Stimulated activated CD4-positive, alpha-beta T cell treated with anti-CD3 and anti-CD28 coated beads, Interleukin-4, amount 100 ng/mL, for 1 hour (primary cell): ENCODE measurements at places on chromosomes 6 and 20.

GRCh38 chr20:57831326-57831992 is 121.6 kb upstream of the PMEPA1 start:
- no peak for DNase-seq

- DNase-seq, result no peak
Observed at GRCh38 chr6:76684875-76685274, 612.4 kb upstream of the IMPG1 start.

DNA sequence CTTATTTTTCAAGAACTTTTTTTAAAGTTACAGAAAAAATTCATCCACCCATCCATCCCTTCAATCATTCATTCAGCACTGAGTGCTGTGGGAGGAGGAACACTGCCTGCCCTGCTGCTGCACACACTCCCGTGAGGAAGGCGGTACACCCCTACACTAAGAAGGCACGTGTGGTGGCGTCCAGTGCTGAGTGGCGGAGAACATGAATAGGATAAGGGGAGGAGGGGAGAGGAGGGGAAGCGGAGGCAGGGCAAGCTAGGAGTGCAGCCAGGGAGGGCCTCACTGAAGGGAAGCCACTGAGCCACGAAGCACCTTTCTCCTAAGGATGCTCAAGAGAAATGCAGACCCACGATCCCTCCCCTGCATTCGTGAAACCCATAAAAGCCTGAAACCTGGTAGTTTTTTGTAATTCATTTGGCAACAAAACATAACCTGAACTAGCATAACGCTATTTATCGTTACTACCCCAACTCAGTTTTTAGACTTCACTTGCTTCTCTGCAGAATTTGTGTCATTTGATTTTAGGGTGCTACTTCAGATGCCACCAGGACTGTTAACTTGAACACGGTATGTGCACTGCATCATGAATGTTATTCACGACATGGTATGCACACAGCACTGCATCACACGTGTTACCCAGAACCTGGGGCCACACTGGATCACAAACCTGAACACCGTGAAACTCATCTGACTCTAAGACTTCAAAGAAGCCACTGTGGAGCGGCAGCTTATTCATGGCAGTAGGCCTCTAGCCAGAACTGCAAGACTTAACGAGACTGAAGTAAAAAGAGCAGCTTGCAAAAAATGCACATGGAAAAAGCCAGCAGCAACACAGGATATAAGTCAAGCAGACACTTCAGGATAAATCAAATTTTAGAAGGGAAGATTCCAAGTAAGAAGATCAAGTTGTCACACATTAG is 3.5 kb downstream of the RNASET2 start:
- peak; percentile 39 for DNase-seq

GRCh38 chr20:37072293-37073196 is 23.3 kb downstream of the RBL1 start:
- DNase-seq, result no peak

GRCh38 chr20:3672547-3673171 is 9.2 kb downstream of the ADAM33 start:
- DNase-seq, result no peak

DNA sequence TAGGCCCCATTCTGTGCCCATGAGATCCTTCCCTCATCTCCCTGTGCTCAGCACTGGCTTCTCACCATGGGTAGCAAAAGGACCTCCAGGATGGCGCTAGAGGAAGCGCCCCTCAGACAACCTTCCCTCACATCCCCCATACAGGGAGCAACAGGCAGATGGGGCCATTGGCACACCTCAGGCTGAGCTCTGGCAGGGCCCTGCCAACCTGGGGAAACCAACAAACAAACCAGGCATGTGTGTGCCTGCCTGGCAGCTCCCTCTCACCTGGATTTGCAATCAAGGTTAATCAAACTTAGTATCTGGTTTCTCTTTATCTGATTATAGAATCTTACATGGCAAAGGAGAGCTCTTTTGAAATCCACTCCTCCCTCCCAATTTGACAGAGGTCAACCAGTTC is 134.9 kb downstream of the SLC23A2 start:
- DNase-seq, result no peak

DNA sequence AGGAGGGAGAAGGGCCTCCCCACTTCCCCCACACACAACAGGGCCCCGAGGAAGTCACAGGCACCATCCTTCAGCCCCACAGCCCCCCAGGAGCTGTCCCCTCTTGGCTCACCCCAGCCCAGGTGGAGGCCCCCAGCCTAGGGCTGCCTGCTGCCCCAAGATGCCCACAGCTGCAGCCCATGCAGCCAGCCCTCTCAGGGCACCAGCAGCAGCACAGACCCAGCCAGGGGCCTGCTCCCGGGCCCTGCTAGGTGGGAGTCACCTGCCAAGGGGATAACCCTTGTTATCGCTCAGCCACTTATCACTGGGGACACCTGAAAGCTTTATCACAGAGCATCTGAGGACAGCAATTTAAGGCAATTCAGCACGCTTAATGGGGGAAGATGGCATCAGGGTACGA is 55.0 kb downstream of the GRM4 start:
- no peak for DNase-seq

GRCh38 chr6:148566664-148567350 is 180.0 kb upstream of the UST start:
- DNase-seq, result no peak

- DNase-seq, result no peak
Observed at GRCh38 chr6:146636481-146636880, 37.7 kb downstream of the ADGB start.

GRCh38 chr6:104301951-104302350 is 557.8 kb downstream of the HACE1 start:
- DNase-seq, result no peak

DNA sequence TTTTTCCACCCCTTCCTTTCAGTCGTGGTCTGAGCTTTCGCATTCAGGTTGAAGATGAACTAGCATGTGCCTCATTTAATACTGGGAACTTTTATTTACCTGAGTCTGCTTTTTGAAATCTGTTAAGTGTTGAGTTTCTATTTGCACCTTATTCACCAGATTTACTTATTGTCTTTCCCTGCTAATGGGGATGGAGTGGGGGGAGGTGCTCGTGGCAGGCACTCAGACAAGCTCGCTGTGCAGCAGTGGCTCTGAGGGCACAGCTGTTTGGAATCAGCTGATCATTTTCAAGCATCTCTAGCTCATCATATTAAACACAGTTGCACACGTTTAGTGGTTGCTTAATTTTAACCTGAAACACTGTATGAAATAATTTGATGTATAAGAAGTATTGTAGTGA is 35.6 kb downstream of the UTRN start:
- no peak for DNase-seq

DNA sequence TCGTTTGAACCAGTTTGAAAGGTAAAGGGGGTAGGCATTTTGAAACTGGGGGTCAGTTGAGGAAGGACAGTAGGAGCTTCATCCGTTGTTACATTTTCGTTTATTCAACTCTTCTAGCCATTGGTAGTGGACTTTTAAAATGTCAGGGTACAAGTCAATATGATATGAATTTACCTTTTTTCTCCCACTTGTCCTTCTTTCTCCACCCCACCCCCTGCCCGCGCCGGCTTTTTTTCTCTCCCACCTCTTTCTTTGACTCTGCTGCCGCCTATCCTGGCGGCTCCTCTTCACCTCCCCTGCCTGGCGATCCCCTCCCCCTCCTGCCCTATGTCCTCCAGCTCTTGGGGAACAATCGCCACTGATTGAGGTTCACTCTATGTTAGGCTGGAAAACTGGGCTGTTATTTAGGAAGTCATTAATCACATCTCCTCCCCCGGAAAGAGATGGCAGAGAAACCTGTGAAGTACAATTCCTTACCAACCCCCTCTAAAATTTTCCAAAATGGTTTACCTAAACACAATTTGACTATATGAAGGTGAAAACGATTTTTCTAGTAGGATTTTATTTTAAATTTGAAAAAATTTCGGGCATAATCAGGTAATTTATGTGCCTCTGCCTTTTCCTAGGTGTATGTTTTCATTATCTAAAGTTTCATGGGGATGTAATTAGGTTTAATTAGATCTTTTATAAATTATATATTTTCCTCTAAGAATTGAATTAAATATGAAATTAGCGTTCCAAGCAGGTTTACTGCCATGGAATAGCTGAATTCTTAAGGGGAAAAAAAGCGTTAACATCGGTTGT is 778 bp upstream of the LIN28B start:
- no peak for DNase-seq

- no peak for DNase-seq
Observed at GRCh38 chr20:18585134-18585533, 2.7 kb upstream of the DTD1 start.

DNA sequence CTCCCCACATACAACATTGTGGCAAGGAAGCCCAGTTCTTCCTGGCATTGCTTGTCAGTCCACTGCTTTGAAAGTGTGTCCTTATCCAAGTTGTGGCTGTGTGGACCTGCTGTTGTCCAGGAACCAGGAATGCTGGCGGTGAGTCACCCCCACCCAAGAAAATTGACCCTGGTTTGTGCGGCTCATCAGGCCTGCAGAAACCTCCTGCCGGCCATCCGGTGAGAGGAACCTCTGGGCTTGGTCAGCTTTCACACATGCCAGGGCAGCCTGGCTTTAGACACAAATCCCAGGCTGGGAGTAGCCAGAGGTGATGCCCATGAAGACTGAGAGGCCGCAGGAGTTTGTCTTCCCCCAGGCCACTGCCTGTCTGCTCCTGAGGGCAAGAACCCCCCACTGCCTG is 223.6 kb downstream of the TTLL2 start:
- DNase-seq, result no peak

DNA sequence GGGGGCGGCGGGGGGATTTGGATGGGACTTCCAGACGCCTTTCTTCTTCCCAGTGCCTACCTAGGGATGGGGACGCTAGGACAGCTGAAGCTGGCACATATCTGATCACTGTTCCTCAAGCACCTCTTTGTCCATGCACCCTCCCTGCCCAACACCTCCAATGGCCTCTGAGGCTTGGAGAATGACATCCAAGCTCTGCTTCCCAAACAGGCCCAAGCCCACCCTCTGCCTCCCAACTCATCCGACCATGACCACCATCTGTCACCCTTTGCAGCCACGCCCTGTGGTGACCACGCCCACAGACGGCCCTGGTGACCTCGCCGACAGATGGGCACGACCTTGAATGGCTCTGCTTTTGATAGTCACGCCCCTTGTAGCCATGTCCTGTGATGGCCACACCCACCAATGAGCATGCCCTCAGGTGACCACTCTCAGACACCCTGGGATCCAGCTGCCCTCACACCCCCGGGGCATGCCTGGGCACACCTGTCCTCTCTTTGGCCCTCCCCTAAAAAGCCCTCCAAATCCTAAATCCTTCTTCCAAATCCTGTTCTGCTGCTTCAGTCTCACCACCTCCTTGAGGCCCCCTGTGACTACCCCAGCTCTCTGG is 51.0 kb downstream of the SSR1 start:
- DNase-seq, result no peak

DNA sequence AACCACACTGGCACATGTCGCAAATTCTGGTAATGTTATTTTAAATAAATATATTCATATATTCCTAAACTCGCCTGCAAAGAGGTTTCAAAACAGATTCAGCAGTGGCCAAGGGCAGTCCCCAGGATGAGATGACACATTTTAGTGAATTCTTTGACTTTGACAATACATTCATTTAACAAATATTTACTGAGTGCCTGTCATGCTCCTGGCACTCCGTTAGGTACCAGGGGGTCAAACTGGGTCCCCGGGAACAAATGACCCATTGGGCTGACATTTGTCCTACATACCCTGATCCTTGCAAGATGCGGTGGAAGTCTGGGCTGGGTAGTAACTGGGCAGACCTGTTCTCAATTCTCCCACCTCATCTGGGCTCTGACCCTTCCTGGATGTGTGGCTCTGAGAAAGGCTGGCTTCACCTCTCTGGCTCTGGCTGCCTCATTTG is 74.9 kb downstream of the FYN start:
- DNase-seq, result no peak

DNA sequence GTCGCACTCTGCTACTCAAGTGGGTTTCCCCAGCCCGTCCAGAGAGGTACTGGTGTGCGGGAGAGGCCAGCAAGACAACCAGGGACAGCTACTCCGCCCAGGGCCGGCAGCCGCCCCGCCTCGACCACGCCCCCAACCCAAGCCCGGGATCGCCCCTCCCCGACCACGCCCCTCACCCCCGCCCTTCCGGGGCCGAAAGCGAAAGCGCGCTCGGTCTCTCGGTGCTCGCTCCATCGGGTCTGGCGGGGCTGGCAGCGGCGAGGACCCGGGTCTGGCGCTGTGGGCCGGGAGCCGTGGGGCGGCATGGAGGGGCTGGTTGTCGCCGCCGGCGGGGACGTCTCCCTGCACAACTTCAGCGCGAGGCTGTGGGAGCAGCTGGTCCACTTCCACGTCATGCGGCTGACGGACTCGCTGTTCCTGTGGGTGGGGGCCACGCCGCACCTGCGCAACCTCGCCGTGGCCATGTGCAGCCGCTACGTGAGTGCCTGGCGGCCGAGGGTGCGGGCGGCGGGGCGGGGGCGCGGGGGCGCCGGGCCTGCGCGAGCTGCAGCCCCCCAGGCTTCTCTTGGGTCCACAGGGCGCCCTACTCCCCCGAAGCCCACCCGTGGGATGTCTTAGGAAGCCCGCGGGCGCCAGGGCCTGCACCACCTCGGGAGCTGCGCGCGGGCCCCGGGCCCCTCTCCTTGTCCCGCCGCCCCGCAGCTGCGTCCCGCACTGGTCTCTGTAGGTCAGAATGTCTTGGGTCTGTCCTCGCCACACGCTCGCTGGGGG is at the start of gene PSMG4:
Gene PSMG4 (plus strand): TSS at position 228 of the 771 bp plus-strand sequence. CDS start 76 bp downstream, at position 304.
- DNase-seq, result peak; percentile 96

DNA sequence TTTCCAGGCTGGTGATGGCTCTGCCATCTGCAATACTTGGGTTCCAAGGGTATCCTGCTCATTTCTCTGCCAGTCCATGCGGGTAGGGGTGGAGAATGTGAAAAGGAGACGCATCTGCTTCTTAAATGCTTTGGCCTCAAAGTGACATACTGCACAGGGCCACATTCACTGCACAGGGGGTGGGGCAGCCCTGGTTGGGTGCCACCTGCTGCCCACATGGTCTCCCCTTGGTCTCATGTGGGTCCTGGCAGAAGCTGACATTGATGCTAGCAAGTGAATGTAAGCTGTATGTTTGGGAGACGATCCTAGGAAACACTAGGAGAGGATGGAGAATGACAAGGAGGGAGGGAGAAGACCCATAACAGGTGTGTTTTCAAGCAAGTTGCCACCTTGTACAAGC is 140.9 kb downstream of the EDN3 start:
- no peak for DNase-seq

GRCh38 chr20:45363611-45364492 is 896 bp downstream of the SYS1 start:
- no peak for DNase-seq

GRCh38 chr20:41861772-41862422 is 243.7 kb upstream of the CHD6 start:
- no peak for DNase-seq

- no peak for DNase-seq
Observed at GRCh38 chr6:3471286-3471685, 14.4 kb upstream of the SLC22A23 start.
